ENCODE measurements at places on chromosomes 12 and 14.

DNA sequence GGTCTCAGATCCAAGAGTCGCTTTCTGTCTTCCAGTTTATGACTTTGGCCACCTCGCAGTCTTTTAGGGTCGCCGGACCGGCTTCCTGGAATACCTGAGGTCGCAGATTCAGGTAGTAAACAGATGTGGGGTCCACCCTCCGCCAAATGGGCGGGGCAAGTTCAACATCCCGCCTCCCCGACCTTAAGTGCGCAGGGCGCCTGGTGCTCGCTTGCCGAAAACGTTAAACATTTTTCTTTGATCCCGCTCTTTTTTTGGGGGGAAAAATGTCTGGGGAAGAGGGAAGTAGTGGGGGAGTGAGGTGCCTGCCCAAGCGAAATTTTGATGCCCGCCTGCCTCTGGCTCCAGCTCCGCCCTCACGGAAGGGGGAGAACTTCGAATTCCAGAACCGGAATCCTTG lies 73.9 kb upstream of the TBX5 start:
- DNase-seq = no peak

- no peak for DNase-seq
Observed at GRCh38 chr14:47665337-47666134, 9.9 kb downstream of the MDGA2 start.

DNA sequence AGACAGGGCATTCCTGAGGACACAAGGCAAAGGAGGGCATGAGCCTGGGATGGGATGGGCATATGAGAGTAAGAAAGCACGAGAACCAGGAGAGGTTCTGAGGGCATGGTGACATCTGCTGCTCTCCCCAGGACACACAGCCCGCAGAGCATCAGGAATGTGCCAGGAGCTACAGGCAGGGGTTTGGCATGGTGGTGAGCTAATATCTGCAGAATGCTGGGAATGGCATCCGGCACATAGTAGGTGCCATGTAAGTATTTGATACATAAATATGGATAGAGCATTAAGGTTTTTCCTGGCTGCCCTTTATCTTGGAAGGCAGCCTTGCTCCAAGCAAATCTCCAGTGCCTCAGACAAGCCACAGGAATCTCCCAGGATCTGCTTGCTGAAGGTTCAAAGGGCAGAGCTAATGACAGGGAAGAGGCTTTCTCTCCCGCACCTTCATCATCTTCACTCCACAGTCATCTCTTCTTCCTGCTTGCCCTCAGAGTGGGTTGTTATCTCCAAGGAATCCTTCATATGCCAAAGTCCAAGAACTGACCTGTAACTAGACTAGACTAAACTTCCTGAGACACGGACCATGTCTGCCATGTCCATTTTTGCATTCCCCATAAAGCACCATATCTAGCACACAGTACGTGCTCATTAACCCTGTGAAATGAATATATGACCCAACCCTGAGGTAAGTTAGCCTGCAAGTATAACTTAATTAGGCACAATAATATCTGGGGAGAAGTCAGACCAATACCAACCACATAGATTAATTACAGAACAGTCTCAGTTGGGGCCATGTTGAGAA lies 62.0 kb upstream of the SCN8A start:
- no peak for DNase-seq

- DNase-seq = no peak
Observed at GRCh38 chr12:49022558-49023178, 4.1 kb upstream of the PRKAG1 start.

GRCh38 chr14:104870368-104871144 lies 5.5 kb downstream of the CEP170B start:
- no peak for DNase-seq

- peak; percentile 43 for DNase-seq
Observed at GRCh38 chr14:70655110-70655826, 13.6 kb downstream of the TTC9 start.
